ENCODE measurements at places on chromosomes 4 and X.

DNA sequence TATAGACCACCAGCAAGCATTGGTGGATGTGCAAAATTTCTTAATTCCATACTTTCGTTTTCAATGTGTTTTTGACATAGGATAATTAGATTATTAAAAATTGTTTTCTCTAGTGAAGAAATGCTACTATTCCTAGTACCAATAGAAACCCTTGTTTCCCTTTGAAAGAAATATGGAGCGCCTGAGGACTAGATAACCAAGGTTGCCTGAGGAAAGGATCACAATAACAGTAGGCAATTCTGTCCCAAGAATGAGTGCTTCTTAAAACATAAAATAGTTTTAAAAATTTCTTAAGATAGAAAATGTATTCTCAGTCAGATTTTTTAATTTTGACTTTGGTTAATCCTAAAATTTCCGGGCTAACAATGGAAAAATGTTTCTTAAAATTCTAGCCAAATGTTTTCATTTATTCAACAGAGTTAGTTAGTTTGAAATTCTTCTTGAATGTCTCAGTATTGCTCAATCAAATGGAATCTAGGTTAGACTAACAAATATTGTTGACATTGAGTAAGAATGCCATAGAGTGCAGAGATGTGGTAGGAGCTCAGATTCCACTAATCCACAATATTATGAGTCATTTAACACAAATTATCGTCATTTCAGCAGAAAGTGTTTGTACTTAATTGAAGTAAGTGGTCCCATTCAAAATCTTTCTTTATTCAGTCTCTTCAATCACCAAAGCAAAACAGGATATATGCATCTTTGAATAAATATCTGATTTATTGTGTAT is 666.0 kb downstream of the GRID2 start:
- DNase-seq, result peak; percentile 95

GRCh38 chr4:153071958-153072598 is 132.2 kb upstream of the TRIM2 start:
- DNase-seq, result no peak

DNA sequence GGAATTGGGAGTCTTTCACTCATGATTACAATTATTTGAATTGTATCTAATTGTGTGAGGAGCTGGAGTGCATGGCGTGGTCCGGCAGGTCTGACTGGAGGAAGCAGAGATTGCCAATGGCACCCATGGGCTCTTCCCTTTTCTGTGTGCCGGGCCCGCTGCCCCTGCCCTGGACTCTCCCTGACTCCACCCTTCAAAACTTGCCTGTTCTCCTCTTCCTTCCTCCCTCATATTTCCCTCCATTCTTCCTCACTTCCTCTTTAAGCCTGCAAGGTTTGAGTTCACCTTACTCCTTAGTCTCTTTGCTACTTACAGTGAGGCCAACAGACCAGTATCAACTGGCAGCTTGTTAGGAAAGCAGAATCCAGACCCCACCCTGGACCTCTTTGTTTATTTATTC is 6.5 kb upstream of the STBD1 start:
- DNase-seq, result no peak

DNA sequence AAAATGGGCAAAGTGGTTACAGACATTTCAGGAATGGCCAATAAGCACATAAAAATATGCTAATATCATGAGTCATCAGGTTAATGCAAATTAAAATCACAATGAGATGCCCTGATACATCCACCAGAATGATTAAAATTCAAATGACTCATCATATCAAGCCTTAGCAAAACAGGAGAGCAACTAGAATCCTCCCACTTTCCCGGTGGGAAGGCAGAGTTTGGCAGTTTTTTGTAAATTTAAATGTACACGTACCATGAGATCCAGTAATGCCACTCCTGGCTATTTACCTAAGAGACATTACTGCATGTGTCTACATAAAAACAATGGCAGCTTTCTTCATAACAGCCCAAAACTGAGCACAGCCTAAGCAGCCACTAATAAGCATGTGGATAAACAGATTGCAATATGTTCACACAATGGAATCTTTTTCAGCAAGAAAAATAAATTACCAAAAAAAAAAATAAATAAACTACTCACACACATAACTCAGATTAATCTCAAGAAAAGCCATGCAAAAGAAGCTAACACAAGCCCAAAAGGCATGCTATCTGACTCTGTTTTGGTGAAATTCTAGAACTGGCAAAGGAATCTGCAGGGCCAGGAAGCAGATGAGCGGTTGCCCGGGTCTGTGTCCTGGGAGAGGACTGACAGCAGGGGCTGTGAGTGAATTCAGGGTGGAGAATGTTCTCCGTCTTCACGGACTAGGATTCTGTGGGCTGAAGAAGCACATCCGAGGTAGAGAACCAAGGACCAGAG is 48.8 kb downstream of the AFAP1 start:
- DNase-seq, result peak; percentile 40

Data from epithelial cell of proximal tubule (primary cell).